ENCODE measurements at places on chromosomes 6 and 20.
A peak's percentile ranks its signal among the peaks of the same experiment; 100 is the strongest.

DNA sequence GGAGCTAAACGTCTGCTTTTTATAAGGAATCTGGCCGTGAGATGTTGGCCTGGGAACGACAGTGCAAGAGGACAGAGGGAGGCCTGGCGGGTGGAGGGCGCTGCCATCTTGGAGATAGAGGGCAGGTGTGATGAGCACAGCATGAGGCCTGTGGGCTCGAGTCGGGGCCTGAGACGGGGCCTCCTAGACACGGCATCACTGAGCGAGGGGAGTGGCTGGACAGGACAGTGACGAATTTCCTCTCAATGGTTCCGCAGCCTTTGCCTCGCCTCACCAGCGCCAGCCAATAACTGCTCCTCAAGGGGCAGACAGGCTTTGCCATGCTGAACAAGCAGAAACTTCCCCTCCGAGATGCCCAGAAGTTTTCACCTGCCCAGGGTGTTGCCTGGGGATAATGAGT is 376.7 kb downstream of the THBS2 start:
- DNase-seq = no peak

- no peak for DNase-seq
Measured at GRCh38 chr6:152845421-152845820, 94.8 kb downstream of the VIP start.

DNA sequence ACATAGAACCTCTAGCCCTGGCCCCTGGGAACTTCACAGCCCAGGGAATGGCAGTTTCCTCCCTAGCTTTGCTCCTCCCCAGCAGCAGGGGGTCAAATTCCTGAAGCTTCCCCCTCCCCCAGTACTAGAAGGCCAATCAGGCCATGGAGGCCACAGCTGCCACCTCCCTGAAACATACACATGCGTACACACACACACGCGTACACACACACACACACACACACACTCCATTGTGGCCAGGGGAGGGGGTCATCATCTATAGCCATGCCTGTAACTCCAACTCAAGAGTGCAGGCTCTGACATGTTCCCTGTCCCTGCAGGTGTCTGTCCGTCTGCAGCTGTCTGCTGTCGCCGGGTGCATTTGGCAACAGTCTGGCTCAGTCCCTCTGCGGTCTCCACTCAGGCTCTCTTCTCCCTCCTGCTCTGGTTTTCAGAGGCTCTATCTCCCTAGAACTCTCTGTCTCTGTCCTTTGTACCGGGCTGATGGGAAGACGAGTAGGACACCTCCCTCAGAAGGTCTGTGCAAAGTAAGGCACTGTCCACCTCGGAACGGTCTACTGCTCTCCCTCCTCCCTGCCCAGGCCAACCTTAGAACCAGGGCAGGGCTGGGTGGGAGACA is 1.4 kb downstream of the LRFN2 start:
- DNase-seq = no peak

- no peak for DNase-seq
Measured at GRCh38 chr20:63120808-63121090, 95.2 kb downstream of the YTHDF1 start.

- DNase-seq = no peak
Measured at GRCh38 chr6:17031961-17032360, 69.9 kb upstream of the STMND1 start.

DNA sequence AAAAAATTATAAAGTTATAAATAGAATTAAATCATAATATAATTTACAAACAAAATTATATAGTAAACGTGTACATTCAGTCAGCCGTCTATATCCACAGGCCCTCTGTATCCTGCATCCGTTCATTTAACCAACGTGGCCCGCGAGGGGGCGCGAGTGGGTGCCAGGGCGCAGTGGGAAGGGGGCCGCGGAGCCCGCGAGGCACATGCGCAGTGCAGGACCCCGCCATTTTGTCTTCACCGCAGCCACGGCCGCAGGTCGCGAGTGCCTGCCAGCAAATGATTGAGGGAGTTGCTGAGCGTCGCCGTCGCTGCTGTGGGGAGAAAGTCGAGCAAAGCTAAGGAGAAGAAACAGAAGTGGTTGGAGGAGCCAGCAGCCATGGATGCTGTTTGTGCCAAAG is 53.4 kb upstream of the ECI2 start:
- DNase-seq = no peak

- DNase-seq = no peak
Measured at GRCh38 chr6:107493158-107494057, 3.5 kb downstream of the SOBP start.

DNA sequence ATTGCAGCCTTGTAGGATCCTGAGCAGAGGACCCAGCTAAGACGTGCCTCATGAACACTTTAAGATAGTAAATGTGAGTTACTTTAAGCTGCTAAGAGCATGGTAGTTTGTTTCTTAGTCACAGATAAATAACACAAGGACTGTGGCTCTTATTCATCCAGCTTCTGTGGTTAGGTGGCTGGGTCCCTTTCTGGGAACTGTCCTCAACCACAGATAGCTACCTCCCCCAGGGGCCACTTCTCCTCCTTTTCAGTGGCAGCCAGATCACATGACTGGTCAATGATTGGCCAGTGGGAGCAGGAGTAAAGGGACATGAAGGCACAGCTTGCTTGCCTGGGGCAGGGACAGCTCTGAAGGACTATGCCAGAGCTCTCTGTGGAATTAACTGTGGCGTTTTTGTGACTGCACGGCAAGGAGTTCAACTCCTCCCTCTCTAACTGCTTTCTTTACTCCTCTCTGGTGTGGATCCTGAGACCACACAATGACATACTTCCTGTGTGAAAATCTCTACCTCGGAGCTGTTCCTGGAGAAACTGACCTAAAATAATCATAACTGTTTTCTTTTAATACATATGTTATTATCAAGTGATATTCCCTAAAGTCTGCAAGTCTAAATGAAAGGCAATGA is 76.5 kb downstream of the NRN1 start:
- DNase-seq = no peak

DNA sequence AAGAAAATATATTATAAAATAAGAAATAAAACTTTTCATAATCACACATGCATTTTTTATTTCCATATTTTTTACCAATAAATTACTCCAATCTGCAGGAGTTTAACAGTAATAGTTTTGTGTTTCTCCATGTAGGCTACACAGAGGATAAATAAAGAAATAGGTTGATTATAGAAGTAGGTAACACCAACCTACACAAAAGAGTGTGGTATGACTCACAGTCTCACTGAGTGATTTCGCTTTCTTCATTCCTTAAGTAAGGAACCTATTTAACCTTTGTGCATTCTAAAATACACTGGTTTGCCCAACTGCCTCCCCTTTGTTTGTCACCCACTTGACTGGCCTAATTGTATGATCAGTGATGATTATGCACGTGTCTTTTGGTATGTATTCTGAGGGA is 244.2 kb upstream of the RIMS1 start:
- DNase-seq = no peak

- no peak for DNase-seq
Measured at GRCh38 chr20:6744180-6744579, 23.3 kb upstream of the BMP2 start.

GRCh38 chr6:3449750-3450305 is 7.0 kb downstream of the SLC22A23 start:
- DNase-seq = no peak

GRCh38 chr20:60092729-60093128 is 134.5 kb downstream of the CDH26 start:
- DNase-seq = no peak

DNA sequence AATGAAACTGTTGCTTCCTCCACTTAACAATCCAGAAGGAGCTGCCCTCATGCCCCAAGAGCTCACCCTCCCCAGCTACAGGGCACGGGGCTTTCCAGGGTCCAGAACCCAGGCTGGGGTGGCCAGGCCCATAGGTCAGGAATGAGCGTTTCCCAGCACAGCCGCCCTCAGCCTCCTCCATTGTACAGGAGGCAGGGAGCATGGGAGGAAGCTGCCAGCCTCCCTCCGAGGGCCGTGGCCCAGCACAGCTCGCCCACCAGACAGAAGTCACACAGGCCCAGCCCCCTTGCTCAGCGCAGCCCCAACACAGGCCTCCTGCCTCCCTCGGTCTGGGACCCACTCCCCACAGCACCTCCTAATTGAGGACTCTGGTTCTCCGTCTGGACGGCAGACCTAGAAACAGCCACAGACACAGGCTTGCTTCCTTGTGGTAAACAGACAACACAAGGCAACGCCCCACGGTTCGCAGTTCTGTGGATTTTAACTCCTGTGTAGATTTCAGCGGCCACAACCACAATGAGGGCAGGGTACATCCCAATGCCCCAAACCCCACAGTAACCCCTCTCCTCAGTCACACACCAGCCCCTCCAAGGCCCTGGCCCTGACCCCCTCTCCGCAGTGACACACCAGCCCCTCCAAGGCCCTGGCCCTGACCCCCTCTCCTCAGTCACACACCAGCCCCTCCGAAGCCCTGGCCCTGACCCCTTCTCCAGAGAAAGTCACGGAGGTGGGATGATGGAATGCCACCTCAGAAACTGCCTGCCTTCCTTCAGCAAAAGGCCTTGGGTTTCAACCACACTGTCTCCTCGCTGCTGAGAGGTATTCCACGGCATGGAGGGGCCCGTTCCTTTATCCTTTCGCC is 173.5 kb downstream of the DLL1 start:
- no peak for DNase-seq

GRCh38 chr20:59438201-59438600 is 137.8 kb downstream of the EDN3 start:
- DNase-seq = no peak

GRCh38 chr20:61300293-61300692 is 48.2 kb downstream of the CDH4 start:
- DNase-seq = no peak

DNA sequence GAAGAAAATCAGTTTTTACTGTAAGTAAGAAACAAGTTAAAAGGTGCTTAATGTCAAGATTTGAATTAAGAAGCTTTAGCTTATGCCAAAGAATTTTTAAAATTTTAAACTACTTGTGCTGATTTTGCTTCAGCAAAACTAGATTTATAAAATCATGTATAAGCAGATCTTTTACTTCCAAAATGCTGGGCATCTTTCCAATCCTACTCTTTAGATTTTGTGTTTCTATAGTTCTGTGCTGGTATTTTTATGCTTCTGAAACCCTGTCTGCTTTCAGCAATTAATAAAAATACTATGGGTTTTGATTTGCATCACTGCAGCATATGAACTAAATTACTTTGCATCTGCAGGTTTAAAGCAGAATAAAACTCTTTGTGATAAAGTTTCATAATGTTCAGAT is 238.6 kb upstream of the RNF217 start:
- no peak for DNase-seq

DNA sequence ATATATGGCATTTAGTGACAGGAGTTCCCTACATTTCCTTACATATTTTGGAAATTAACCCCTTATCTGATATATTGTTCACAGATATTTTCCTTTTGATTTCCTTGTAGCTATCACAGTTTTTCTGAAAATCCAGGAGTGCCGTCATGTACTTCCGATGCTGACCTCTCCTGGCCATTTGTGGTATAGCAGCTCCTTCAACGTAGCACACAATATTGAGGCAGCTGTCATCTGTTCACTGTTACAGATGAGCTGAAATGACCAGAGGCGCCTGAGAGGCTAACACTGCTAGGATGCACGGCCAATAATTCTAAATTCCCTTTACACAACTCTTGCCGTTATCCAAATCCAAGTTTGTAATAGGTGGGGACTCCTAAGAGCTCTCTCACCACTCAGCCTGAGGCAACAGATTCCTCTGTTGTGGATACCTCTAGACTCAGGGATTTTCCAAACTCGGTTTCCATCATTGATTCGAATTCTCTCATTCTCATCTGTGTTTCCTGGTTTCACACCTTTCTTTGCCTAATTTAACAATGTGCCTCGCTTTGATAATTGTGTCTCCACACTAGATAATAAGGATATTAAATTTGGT is 53.0 kb downstream of the MMUT start:
- DNase-seq = peak; percentile 30

GRCh38 chr6:157219201-157220200 is 103.8 kb downstream of the TMEM242 start:
- DNase-seq = no peak

GRCh38 chr6:35622283-35622682 is 66.4 kb downstream of the FKBP5 start:
- DNase-seq = no peak

GRCh38 chr6:56019973-56020372 is 144.6 kb upstream of the BMP5 start:
- DNase-seq = no peak

- no peak for DNase-seq
Measured at GRCh38 chr20:63497946-63498935, 642 bp downstream of the EEF1A2 start.

DNA sequence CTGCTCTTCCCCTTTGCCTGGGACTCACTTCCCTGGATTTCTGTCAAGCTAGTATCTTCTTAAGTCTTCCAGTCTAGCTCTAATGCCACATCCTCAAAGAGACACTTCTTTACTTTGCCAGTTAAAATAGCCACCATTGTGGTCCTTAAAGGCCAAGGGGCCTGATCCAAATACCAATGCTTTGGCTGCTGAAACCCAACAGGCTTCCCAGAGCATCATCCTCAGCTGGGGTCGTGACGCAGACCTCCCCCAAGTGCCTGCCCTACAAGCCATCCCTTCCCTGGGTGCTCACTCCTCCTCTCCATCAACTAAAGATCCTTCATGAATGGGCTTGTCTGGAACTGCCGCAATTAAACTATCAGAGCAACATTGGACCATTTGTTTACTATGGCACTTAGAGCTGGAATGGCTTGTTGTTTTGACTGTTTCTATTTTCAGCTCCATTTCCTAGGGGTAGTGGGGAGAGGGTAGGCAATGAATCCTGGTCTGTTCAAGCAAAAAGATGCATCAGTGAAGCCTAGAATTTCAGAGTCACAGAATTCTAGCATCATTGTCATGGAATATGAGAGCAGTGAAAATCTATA is 79.6 kb upstream of the SIRPA start:
- no peak for DNase-seq

GRCh38 chr20:58523072-58523970 is 8.1 kb upstream of the APCDD1L start:
- no peak for DNase-seq

DNA sequence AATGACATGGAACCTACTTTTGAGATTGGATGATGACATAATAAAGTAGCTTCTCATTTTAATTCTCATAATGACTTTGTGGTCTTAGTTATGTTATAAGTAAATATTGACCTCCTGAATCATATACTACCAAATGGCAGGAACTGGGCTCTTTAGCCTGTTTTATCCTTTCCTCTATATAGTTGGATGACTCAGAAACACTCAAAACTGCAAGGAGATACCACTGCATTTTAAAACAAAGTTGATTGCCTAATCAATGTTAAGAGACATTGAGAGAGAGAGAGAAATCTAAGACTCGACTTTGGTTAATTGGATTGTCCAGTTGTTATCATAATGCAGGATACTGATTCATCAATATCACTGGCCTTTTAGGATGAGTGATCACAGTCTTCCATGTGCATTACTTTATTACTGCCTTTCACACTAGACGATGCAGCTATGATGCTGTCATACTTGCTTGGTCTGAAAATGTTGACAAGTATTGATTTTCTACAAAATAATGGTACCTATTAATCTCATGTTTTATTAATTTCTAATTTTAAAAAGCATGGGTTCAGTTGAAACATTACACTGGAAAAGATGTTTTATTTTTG is 320.0 kb downstream of the NKAIN2 start:
- no peak for DNase-seq

- no peak for DNase-seq
Measured at GRCh38 chr20:33640287-33640686, 21.8 kb upstream of the C20orf144 start.
